ENCODE measurements at places on chromosomes 11 and 22.

- no peak for DNase-seq
Measured at GRCh38 chr11:76637491-76638269, 32.9 kb downstream of the LRRC32 start.

GRCh38 chr11:94851864-94852636 is 83.9 kb downstream of the AMOTL1 start:
- no peak for DNase-seq

DNA sequence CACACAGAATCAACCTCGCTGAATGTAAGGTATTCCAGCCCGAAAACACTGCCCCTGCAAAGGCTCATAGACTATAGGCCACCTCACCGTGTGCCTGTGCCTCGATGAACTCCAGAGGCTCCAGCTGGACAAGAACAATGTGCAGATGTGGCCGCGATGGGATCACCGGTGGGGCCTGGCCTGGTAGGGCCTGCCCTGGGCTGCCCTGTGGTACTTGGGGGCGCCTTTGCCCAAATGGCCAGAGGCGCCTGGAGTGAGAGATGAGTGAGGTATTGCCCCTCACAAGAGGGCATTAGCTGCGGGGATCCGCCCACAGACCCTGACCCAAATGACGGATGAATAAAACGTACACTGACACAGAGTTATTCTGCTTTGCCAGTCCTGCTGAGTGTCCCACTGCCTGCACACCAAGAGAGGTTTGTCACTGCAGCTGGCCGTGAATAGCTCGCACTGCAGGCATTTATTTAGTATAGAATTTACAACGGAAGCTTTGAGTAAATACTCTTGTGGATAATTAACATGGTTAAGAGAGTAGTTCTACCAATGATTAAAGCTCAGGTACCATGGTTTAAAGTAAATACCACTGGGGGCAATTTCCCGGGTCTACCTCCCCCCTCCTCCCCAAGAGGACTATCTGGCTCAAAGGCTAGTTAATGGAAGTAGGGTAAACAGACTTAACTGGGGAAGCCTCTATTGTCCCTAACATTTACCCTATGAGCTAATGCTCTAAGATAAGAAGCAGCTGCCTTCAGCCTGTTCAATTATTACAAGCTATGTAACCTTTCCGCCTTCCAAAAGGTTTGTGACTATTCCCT is 101.1 kb upstream of the IGLL5 start:
- no peak for DNase-seq

- DNase-seq = no peak
Measured at GRCh38 chr11:64788321-64789215, 10.2 kb upstream of the SF1 start.

- DNase-seq = no peak
Measured at GRCh38 chr11:10499874-10500601, 40.9 kb downstream of the RNF141 start.

GRCh38 chr11:4455419-4455818 is 6.3 kb downstream of the OR52K2 start:
- DNase-seq = no peak

DNA sequence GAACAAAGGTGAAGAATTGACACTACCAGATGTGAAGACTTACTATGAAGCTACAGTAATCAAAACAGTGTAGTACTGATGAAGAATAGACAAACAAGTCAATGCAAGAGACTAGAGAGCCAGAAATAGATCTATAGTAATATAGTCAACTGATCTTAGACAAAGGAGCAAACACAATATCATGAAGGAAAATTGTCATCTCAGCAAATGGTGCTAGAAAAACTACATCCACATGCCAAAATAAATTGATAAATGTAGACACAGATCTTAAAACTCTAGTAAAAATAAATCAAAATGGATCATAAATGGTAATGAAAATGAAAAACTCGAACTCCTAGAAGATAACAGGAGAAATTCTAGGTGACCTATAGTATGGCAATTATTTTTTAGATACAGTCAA is 609.5 kb downstream of the NELL1 start:
- no peak for DNase-seq

DNA sequence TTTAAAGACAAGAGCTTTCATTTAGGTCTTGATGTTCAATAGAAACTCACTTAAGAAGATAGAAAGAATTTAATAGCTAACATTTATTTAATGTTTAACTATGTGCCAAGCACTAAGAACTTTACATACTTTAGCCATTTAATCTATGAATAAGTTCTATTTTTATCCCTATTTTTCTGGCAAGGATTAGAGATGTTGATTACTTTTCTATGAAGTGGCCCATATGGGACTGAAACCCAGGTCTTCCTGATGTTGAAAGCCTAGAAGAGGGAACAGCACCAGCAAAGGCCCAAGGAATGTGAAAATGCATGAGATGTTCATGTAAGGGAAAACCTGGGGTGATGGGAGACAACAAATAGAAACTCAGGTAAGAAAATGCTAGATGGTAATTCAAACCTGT is 15.4 kb upstream of the TBCEL start:
- no peak for DNase-seq

DNA sequence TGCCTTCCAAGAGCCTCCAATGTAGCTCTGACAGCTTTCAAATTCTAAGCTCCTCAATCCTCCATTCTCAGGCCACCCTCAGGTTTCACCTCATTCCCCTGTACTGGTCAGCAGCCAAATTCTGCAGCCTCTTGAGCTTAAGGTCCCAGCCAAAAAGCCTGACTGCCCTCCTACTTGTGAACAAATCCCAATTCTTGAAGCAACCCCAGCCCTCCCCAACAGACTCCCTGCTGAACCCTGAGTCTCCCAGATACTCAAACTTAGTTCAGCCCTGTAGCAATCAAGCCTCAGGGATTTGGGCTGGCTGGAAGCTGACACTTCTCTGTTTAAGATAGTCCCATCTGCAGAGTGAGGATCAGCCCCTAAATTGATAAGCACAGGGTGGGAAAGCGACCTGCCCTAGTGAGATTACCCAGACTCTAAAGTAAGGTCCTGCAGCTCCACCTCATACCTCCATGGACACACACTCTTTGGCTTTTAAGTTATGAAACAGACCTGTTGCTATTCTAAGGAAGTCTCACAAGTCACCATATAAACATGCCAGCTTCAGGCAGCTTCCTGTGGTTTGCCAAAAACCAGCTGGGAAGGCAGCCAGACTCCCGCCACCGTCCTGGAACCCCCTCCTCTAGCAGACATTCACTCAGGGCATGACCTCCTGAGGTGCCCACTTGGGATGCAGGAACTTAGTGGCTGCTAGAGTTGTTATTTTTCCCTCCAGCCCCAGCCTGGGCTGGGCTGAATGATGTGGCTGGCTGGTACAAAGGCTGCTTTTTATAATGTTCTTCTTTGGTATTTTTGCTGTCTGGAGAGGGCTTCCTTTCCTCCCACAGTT is 82.5 kb upstream of the PICALM start:
- DNase-seq = no peak

- DNase-seq = no peak
Measured at GRCh38 chr11:88402192-88402715, 64.7 kb upstream of the CTSC start.

DNA sequence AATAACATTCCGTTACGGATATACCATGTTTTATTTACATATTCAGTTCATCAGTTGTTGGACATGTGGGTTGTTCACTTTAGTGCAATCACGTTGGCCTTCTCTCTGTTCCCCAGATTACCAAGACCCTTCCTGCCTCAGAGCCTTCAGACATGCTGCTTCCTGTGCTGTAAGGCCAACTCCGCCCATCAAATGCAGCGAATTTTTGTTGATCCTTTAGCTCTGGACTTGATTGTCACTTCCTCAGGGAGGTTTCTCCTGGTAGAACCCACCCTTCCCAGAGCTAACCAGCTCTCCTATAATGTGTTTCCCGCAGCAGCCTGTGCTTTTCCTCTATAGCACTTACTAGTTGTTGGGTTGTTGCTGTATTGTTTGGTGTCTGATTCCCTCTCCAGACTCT is 39.4 kb downstream of the SWAP70 start:
- DNase-seq = no peak
